Effector memory CD8-positive, alpha-beta T cell (primary cell): ENCODE measurements at places on chromosomes 2 and 18.

- peaks cover 54% of the 10 kb centered on the region for H3K27me3 ChIP-seq
- H3K27ac ChIP-seq, result no peak overlapping the region
- H3K36me3 ChIP-seq, result no peaks in the 10 kb centered on the region
- no peaks in the 10 kb centered on the region for H3K4me1 ChIP-seq
- DNase-seq, result no peak
Measured at GRCh38 chr2:152411154-152411553, 76.2 kb downstream of the FMNL2 start.

DNA sequence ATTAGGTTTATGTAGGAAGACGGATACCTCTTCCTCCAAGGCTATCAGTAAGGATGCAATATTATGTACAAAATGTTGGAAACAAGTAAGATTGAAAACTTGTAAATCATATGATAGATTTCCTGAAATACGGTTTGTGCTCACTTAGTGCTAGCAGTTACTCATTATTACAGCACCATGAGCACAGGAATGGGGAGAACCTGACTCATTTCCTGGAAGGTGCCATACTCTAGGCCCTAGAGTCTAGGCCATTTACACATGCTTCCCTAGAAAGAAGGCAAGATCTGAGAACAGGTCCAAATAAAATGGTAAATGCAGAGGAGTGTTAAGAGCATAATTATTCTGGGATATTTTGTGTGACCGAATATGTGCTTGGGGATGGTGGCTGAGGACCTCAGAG, 467.7 kb upstream of the CELF4 start:
- H3K27me3 ChIP-seq, result no peaks in the 10 kb centered on the region
- no peak overlapping the region for H3K27ac ChIP-seq
- H3K4me3 ChIP-seq, result no peak overlapping the region
- no peak for DNase-seq
- H3K36me3 ChIP-seq, result no peaks in the 10 kb centered on the region
- H3K4me1 ChIP-seq, result no peaks in the 10 kb centered on the region

DNA sequence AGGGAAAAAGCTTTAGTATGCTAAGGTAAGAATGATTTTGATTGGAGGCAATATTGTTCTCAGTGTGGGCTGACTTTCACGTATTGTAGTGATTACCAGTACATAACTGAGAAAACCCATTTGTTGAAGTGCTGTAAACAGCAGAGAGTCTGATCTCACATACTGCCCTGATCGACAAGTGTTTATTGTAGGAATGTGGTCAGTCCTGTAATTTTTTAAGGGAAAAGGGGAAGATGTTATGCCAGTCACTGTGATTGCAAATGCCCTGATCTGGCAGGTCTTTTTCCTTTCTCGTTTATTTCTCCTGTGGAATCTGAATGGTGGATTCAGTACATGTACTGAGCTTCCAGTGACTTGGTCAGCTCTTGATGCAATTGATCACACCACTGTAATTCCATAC, 11.5 kb downstream of the SPATS2L start:
- H3K4me1 ChIP-seq, result no peaks in the 10 kb centered on the region
- H3K36me3 ChIP-seq, result no peaks in the 10 kb centered on the region
- H3K27me3 ChIP-seq, result no peaks in the 10 kb centered on the region
- DNase-seq, result no peak

DNA sequence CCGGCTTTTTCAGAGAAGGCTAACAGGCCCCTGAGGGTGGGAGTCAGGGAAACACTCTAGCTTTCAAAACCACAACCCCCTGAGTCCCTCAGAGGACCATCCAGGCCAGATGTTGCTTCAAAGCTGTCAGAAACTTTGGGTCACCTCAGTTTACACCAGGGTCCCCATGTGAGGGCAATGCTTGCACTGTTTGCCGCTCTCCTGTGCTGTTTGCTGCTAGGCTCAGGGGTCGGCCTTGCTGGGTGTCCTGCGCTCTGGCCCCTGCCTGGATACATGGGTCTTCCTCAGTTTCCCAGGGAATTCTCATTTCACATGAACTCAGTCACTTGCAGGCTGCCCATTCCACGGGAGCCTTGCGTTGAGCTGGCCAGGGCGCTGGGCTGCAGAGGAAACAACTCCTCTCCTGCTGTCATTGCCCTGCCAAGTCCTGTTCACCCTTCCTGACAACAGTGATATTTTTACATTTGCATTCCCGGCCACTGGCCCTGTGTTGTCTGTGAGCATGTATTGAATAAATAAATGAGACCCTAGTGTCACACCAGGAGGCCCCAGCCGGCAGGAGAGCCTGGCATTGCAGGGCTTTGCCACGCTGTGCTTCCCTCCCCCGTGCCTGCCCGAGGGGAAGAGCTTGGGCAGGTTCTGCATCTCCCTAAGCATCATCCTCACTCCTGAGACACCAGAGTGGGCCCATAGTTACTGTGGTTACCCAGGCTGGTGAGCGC, 73.2 kb upstream of the RAB6C start:
- no peaks in the 10 kb centered on the region for H3K36me3 ChIP-seq
- no peaks in the 10 kb centered on the region for H3K4me1 ChIP-seq
- H3K27ac ChIP-seq, result no peak overlapping the region

GRCh38 chr2:98747888-98748287, 17.0 kb upstream of the MGAT4A start:
- peaks cover 18% of the 10 kb centered on the region for H3K4me1 ChIP-seq
- no peaks in the 10 kb centered on the region for H3K36me3 ChIP-seq
- H3K27ac ChIP-seq, result peak overlapping the region; percentile 29
- DNase-seq, result no peak
- H3K4me3 ChIP-seq, result no peak overlapping the region

DNA sequence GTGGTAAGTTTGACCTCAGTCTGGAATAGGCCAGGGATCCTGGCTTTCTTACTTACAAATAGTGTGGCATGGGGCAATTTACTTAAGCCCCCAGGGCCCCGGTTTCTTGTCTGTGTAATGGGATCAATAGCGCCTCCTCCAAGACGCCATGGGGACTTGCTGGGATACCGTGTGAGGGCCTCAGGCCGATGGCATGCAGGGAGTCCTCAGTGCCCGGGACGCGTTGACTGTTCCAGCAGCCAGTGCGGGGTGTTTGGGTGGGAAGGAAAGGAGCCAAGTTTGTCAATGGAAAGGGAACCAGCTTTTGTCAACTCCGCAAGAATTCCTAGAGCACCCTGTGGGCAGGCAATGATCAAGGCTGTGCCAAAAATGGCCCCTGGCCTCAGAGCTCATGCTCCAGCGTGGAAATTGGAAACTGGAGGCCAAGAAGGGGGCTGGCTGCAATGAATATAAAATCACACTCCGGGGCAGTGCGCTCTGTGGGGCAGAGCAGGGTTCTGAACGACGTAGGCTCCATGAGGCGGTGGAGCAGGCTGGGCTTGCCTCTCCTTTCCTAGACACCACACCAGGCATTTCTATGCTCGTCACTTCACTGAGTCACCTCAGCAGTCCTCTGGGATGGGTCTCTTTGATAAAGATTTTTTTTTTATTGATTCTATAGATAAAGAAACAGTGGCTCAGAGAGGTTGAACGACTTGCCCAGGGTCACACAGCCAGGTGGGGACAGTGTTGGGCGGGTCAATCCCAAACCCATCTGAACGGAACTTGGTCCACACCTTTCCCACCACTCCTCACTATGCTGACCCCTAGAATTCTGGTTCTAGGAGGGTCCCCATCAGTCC, 56.7 kb upstream of the ASAP2 start:
- H3K27me3 ChIP-seq, result peaks cover 44% of the 10 kb centered on the region
- H3K4me1 ChIP-seq, result no peaks in the 10 kb centered on the region
- no peak overlapping the region for H3K4me3 ChIP-seq
- no peaks in the 10 kb centered on the region for H3K36me3 ChIP-seq

GRCh38 chr2:20488201-20488641, 41.3 kb downstream of the RHOB start:
- H3K27me3 ChIP-seq, result peaks cover 39% of the 10 kb centered on the region
- no peak overlapping the region for H3K27ac ChIP-seq
- H3K4me1 ChIP-seq, result no peaks in the 10 kb centered on the region
- no peak for DNase-seq
- H3K4me3 ChIP-seq, result no peak overlapping the region
- no peaks in the 10 kb centered on the region for H3K36me3 ChIP-seq
